ENCODE measurements at places on chromosomes 7 and 10.

GRCh38 chr7:48411619-48412018, 240.4 kb downstream of the ABCA13 start:
- no peak for DNase-seq

- no peak for DNase-seq
Measured at GRCh38 chr10:56679578-56679977, 318.5 kb upstream of the ZWINT start.

DNA sequence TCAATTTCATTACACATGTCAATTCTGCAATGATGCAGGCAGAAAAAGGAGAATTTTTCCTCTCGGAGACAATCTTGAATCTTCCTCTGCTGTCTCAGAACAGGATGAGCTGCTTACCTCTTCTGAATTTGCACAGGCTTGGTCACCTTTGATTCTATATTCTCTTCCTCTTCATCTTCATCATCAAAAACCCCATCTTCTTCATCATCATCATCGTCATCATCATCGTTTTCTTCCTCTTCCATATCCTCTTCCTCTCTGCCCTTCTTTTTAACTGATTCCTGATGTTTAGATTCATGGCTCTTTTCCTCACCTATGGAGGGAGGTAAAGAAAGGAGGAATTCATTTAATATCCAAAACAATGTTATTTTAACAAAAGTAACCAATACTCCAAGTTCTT, 8.0 kb downstream of the RBM28 start:
- no peak for DNase-seq

DNA sequence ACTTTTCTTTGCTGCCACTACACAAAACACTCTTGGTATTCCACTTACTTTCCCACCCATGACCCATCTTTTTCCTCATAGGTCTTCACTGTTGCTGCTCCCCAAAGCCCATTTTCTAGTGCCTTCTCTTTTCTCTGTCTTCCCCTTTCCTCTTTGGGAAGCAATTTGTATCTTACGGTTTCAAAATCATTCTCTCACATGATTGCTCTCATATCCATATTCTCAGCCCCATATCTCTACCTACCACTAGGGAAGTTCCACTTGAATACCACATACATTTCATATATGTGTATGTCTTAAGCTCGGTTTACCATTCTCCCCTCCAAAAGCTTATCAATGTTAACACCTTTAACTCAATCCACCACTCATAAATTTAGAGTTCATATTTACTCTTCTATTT, 3.2 kb upstream of the UBE2D1 start:
- no peak for DNase-seq

DNA sequence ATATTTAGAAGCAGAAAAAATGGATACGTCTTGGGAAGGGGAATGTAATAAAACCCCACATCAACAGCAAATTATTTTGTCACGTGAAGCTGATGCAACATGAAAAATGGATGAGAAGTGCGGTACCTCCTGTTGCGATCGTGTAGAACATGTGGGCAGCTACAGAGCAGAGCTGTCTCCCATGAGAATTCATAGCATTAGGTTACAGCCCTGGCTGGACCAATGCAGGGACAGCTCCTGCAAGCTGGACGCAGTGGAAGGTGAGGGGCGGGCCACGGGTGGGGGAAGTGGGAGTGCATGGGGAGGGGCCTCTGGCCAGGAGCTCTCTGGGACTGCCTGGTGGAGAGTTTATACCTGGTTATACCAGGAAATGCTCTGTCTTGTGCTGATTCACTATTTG, 120.3 kb downstream of the GATA3 start:
- no peak for DNase-seq

DNA sequence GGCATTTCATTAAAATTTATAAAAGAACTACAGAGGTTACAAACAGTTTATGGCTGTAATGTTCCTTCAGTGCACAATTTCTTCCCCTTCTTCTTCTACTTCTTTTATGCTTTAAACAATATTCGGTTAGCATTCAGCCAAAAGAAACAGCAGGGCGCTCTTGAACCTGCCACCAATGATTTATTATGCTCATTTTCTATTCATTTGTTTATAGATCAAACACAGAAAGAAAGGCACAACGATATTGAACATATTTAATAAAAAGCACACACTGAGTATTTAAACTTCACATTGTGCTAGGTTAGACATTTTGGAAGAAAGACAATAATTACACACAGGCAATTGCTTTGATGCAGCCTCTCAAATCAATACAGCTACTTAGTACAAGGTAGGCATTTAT, 1025.8 kb upstream of the LRRN3 start:
- no peak for DNase-seq

DNA sequence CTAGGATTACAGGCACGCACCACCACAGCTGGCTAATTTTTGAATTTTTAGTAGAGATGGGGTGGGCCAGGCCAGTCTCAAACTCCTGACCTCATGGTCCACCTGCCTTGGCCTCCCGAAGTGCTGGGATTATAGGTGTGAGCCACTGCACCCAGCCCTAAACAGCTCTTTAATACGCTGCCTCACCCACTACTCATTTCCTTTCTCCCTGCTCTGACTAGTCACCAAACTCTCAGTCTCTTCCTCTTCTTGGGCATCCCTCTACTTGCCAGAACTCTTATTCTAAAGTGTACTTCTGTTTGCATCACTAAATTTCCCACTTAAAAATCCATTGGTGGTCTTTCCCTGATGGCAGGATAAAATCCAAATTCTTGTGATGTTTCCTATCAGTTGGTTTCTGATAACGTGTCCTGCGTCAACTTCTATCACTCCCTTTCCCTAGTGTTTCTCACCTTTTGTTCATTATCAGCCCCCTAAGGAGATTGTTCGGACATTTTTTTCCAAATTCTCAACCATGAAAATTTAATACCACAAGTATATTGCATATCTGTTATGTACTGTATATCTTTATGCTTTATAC, 124.7 kb downstream of the CUBN start:
- no peak for DNase-seq

DNA sequence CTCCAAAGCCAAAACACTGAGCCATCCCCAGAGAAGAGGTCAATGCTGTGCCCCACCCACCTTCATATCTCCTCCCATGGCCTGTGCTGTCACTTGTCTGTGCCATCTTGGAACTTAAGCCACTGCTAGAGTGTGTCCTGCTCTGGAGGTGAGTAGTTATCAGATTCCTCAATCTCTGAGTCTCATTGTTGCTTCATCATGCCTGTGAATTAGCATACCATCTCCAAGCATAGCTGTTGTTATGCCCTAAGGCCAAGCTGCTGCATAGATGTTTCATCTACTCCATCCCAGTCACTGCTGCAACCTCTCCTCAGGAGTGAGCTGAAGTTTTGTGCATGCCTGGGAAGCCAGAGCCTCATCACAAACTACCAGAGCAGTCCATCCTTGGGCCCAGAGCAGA, 349.0 kb downstream of the ZWINT start:
- DNase-seq: no peak

GRCh38 chr7:95686109-95686508, 86.2 kb upstream of the DYNC1I1 start:
- DNase-seq: peak; percentile 24

- no peak for DNase-seq
Measured at GRCh38 chr7:49295146-49295545, 370.8 kb downstream of the CDC14C start.

DNA sequence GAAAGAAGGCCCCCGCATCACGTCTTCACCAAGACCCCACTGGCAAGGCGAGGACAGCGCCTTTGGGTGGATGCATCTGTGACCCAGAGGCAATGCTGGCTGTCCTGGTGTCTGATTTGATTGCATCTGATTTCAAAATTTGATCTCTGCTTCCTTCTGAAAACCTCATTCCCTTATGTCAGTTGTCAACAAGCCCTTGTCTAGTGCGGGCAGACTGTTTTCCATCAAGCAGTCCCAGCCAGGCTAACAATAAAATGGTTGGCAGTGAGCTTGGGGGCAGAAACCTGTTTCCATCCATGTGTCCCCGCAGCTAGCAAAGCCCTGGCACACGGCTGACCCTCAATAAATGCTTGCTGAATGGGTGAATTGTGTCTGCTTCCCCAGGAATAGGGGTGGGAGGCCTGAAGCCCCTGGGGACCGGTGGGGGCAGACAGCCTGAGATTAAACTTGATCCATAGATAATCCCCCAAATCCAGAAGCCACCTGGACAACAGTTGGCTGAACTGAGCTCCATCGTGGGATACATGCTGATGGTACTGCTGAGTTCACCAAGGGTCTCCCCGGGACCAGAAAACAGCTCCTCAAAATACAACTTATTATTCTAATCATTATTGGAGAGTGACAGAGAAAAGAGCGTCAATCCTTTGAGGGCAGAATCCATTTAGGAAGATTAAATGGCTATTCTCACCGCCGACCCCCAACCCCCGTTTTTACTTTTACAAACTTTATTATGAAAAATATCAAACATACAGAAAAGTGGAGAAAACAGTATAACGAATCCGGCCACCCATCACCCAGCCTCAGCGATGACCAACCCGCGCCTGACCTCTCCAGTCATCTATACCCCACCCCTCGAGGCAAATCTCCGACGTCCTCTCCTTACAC, 912 bp upstream of the DUSP5 start:
- DNase-seq: peak; percentile 93

DNA sequence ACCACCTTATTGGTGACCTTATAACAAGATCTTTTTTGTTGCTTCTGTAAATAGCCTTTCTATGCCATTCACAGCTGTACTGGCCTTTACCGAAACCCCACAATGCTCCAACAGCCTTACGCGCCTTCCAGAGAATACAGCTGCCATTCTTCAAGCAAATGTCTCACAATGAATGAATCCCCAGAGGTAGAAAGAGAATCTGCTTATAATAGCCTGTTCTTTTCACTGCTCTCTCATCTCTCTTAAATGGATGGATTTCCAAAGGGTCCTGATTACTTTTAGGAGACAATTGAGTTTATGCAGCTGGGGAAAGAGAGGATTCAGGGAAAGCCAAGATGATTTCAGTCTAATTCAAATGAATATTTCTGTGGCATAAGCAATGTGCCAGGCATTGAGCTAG, 183.1 kb upstream of the PDE1C start:
- no peak for DNase-seq

- no peak for DNase-seq
Measured at GRCh38 chr7:157567666-157568065, 230.9 kb downstream of the DNAJB6 start.

DNA sequence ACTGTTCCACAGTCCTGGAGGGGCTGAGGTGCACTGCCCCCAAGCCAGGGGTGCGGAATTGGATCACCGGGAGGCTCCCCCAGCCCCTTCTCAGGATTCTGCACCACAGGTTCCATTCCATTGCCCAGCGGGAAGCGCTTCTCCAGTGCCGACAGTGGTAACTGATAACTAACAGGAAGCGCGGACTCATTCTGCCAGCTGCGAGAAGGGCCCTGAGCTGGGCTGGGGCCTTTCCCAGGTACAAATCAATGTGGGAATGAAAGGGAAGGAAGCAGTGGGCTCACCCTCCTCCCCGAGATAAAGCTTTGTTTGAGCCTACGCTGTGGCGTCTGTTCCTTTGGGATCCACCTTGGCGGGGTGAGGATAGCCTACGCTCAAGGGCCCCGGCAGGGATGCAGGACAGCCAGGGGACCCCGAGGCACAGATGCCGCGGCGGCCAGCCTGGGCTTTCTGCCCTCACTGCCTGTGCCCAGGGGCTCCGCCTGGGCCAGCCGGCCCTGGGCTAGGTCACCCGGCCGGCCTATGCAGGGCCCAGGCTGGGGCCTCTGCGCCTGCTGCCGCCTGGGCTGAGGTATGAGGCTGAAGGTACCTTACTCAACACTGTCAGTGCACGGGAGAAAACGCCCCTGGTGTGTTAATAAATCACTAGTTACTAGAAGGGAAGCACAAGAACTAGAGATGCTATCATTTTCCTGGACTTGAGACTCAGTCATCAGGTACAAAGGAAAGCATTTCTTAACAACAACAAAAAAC, 39.4 kb downstream of the EN2 start:
- no peak for DNase-seq

GRCh38 chr10:77164616-77165311, 472.8 kb downstream of the KCNMA1 start:
- no peak for DNase-seq

GRCh38 chr7:72334698-72335097, 77.4 kb downstream of the CALN1 start:
- no peak for DNase-seq

DNA sequence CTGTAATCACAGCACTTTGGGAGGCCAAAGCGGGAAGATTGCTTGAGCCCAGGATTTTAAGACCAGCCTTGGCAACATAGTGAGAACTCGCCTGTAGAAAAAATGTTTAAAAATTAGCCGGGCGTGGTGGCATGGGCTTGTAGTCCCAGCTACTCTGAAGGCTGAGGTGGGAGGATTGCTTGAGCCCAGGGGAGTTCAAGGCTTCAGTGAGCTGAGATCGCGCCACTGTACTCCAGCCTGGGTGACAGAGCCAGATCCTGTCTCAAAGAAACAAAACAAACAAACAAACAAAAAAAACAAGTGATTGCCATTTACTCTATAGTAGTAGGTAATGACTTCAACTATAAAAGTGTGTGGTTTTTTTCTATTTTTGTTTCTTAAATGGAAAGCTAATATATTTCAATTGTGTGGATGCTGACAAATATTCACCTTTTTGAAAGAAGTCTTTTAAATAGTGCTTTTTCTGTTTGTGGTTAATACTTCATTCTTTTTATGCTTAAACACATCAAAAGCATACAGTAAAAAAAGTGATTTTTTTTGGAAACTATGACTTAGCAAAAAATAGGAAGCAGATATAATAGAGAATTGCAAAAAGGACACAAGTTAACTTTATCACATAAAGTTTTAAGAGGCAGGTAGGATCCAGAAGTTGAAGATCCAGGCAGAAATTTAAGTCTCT, 48.4 kb downstream of the ZNF277 start:
- DNase-seq: no peak

DNA sequence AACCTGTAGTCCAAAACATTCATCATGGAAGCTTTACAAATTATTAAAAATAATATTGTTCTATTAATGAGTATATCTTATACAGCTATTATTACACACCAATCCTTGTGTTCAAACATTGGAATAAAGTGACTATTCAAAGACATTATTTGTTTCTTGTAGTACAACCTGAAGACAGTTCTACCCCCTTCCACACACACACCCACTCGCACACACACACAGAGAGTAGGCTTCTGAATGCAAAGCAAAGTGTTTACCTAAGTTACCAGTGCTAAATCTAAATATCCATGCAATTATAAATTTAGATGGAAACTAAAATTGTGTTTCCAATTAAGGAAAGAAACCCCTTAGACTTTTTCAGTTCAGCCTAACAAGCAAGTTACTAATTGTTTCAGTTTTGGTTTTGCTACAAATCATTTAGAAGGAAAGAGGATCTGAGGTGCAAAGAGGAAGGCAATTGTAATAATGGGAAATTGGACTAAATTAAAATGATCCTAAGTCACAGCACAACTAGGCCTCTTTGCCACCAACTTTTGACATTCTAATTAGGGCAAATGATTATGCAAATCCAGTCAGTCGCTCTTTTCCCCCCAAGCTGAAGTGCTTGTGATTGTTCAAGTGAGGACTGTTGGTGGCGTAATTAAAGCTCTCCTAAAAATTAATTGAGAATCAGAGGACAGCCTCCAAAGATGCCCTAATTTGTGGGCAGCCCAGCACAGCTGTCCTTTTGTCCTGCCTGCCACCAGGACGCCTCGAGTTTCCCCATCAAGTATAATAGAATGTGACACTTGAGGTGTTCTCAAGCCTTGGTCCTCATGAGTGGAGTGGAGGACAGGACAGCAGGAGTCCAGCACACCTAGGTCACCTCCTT, 19.9 kb upstream of the ATOH7 start:
- peak; percentile 46 for DNase-seq

GRCh38 chr7:113279256-113279655, 160.9 kb upstream of the SMIM30 start:
- no peak for DNase-seq

GRCh38 chr7:132412435-132412834, 163.8 kb downstream of the PLXNA4 start:
- DNase-seq: peak; percentile 52

- DNase-seq: no peak
Measured at GRCh38 chr7:24337180-24337579, 53.2 kb downstream of the NPY start.

GRCh38 chr10:6171881-6172695, 30.6 kb upstream of the PFKFB3 start:
- DNase-seq: no peak
